ENCODE measurements at places on chromosomes 3 and 15. TPM values are rescaled to one million over a fixed set of nuclear protein-coding genes. Genes with fewer than 3 reads are reported as not detected.

- no peak for DNase-seq
Measured at GRCh38 chr3:52145736-52146110, 8.5 kb downstream of the POC1A start.

DNA sequence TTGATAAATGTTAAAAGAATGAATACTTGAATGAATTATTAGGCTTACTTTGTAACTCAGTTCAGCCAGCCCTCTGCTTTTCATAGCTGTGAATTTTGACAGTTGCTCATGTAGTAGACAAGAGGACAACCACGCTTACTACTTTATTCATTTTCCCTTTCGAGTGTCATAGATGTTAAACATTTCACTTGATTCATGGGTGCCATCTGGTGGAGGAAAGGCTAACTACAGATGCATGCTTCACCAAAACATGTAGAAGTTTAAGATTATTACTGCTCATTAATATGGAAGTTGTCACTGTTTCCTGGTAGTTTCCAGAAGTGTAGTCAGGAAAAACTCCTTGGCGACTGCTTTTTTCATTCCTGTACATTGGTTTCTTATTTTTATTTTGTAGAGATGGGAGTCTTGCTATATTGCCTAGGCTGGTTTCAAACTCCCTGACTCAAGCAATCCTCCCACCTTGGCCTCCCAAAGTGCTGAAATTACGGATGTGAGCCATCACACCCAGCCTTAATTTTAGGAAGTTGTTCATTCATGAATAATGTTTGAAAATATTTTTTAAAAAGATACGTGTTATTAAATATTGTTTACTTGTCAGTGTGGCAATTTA lies 163.2 kb downstream of the B3GALNT1 start:
- peak; percentile 75 for DNase-seq

- DNase-seq = no peak
Measured at GRCh38 chr3:46612324-46612723, at the start of gene FAM240A. FAM240A (plus strand) TSS chr3:46612525; CDS start chr3:46612684, 159 bp downstream.

DNA sequence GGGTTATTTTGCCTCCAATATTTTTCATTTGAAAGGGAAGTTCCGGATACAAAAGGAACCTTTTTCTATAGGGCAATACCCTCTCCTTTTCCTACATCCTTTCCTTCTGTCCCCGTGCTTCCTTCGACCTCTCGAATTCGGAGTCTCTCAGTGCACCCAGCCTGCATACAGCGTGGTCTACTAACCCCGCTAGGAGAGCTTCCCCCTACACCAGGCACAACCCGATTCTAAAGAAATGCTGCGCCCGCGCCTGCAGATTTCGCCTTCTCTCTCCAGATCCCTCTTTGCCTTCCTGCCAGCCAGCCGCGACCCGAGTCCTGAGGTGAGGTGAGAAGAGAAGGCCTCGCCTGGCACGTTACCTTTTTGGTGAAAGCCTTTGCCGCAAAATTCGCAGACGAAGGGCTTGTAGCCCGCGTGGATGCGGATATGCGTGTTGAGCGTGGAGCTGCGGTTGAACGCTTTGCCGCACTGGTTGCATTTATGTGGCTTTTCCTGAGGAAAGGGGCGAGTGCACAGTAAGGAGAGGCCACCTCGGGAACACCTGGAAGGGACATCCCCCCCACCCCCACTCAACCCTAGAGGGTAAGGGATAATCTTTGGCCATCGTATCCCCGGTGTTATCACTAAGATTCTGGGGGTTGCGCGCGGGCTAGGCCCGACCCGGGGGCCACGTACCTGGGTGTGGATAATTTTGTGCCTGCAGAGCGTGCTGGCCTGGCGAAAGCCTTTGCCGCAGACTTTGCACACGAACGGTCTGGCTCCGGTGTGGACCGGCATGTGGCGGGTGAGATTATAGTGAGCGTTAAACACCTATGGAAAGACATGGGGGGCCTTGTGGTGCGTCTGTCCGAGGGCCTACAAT lies 2.3 kb downstream of the FEZF2 start:
- no peak for DNase-seq

- DNase-seq = no peak
Measured at GRCh38 chr15:98893401-98893800, 114.2 kb downstream of the PGPEP1L start.

GRCh38 chr3:179666030-179666429 lies 13.2 kb downstream of the USP13 start:
- no peak for DNase-seq

GRCh38 chr3:16587047-16587680 lies 18.1 kb downstream of the DAZL start:
- peak; percentile 20 for DNase-seq

GRCh38 chr3:196684548-196685407 lies 27.3 kb downstream of the CEP19 start:
- DNase-seq = peak; percentile 59

- no peak for DNase-seq
Measured at GRCh38 chr3:61595826-61596225, 34.5 kb downstream of the PTPRG start.

- DNase-seq = peak; percentile 82
Measured at GRCh38 chr3:194985031-194985578, 285.9 kb downstream of the XXYLT1 start.

The COPS2 gene
- 63.1 TPM for total RNA-seq

Data from fibroblast of villous mesenchyme (primary cell).